ENCODE measurements at places on chromosomes 7 and 10.

DNA sequence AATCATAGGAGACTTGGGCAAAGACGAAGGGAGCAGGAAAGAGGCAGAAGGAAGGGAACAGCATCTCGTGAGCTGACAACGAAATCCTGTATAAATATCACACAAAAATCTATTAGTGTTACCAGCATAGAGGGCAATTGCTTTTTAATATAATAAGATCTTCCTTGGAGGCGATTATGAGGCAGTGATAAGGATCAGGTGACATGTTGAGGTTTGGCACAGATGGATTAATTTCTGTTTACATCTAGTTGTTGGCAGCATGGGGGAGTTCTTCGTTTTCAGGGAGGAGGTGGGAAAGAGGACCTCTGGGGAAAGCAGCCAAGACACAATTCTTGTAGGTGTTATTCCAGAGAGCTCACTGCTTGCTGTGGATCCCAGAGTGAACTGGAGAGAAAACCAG lies 163.8 kb downstream of the PLXNA4 start:
- no peak for DNase-seq

- no peak for DNase-seq
Observed at GRCh38 chr10:121131426-121132265, 280.5 kb downstream of the WDR11 start.

- DNase-seq: no peak
Observed at GRCh38 chr7:155310425-155311114, 12.9 kb downstream of the INSIG1 start.

DNA sequence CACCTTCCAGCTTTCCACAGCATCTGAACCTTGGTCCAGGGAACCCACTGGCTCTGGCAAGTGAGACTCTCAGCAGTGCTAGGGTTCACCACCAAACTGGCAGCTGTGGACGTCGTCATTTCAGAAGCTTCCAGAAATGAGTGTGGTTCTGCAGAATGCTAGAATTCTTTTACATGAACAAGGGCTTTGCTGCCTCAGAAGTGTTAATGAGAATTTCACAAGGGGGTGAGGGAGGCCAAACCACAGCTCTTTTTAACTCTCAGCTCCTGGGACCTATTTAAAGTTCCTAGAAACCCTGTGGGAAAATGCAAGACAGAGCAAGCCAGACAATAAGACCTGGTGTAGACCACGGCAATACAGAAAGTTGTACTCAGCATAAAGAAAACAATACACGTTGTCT lies 129.3 kb upstream of the BET1 start:
- DNase-seq: no peak

- no peak for DNase-seq
Observed at GRCh38 chr7:93728292-93728691, 153.8 kb upstream of the CALCR start.

- no peak for DNase-seq
Observed at GRCh38 chr7:16970732-16971482, 89.1 kb upstream of the AGR3 start.

- no peak for DNase-seq
Observed at GRCh38 chr10:101214446-101215396, 14.5 kb downstream of the LBX1 start.

- no peak for DNase-seq
Observed at GRCh38 chr10:83983578-83984255, 155.6 kb upstream of the GHITM start.

GRCh38 chr10:97002670-97003069 lies 170.6 kb downstream of the LCOR start:
- DNase-seq: no peak

- DNase-seq: peak; percentile 19
Observed at GRCh38 chr7:37984750-37985390, 64.4 kb downstream of the EPDR1 start.

DNA sequence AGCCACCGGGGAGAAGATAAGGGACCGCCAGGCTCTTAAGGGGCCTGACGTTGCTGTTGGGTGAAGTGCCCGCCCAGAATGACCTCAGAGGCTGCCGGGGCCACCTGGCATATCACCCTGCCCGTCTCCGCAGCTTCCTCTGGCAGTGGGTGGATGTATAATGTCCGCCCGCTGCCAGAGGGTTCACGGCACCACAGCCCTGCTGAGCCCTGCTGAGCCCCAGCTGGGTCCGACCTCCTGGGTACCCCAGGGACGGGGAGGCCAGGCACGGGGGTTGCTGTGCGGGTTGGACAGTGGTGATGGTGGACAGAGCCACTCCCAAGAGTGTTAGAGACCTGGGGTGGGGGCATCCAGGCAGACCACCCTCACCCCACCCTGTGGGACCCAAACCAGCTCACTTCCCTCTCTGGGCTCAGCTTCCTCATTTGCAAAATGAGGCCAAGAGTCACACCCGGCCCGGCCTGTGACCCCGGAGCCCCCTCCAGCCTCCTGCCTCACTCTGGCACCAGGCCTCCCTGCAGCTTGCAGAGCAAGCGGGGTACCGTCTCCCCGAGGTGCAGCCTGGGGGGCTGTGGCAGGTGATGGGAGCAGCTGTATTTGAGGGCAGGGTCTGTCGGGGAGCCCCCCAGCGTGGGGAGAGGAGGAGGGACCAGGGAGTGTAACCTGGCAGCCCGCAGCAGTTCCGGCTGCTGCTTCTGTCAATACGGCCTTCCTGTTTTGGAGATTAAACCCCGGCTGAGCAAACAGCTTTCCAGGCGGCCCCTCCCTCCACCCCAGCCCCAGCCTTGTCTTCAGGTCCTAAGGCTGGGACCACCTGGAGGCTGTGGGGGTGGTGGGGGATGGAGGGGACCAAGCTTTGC lies 8.4 kb upstream of the LFNG start:
- no peak for DNase-seq
